H54 (cell line): ENCODE measurements at places on chromosomes 6 and 20.

GRCh38 chr6:71332012-71332411, 43.4 kb downstream of the OGFRL1 start:
- DNase-seq, result no peak

DNA sequence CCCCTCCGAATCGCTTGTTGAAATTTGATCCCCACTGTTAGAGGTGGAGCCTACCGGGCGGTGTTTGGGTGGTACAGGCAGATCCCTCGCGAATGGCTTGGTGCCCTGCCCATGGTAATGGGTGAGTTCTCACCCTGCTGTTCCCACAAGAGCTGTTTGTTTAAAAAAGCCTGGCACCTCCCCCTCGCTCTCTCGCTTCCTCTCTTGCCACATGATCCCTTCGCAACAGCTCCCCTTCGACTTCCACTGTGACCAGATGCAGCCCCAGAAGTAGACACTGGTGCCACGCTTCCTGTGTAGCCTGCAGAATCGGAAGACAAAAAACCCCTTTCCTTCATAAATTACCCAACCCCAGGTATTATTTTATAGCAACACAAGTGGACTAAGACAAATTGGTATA, 292.2 kb upstream of the QKI start:
- DNase-seq, result no peak

GRCh38 chr6:20403070-20403765, 1.5 kb downstream of the E2F3 start:
- DNase-seq, result peak; percentile 80

DNA sequence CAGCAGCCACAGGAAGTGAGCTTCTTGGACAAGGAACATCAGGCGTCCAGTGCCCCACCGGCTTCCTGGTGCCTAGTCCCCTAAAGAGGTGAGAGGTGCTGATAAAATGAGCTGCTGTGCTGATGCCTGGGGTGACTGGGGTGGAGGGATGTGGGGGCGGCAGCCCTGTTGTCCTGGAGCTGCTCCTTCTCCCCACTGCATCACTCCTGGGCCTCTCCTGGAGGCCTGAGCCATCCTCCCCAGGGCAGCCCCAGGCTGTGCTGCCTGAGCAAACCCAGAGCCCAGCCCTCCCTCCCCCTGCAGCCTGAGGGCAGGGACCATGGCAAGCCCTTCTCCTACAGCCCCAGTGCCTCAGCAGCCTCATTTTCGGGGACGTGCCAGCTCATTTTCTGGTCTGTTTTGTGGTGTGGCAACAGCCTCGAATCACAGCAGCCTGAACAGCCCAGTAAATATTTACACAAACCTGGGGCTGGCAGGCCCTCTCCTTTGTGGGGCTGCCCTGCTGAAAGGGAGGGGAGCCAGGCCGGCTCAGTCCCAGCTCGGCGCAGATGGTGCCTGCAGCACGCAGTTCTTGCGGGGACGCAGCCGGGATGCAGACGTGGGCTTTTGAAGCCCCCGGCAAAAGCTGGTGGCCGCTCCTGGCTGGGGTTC, 259.9 kb downstream of the DLL1 start:
- DNase-seq, result no peak

DNA sequence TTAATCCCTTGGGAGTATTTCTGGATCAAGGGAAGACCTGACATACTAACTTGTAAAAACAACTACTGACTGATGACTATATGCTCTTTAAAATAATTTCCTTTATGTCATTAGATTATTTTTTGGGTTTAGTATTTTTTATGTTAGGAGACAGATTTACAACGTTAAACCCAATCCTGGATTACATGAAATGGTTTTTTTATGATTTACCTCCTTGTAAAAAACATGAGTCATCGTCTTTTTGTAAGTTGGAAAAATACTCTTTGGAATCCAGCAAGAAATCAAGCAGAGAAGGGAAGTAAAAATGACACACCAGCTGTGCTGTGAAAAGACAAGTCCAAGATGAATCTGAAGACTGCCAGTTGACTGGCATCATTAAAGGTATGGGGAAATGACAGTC, 6.7 kb downstream of the STK4 start:
- peak; percentile 24 for DNase-seq

GRCh38 chr20:63044204-63044600, 37.4 kb upstream of the BHLHE23 start:
- no peak for DNase-seq

- DNase-seq, result no peak
Measured at GRCh38 chr6:141152951-141153350, 979.8 kb upstream of the GJE1 start.

DNA sequence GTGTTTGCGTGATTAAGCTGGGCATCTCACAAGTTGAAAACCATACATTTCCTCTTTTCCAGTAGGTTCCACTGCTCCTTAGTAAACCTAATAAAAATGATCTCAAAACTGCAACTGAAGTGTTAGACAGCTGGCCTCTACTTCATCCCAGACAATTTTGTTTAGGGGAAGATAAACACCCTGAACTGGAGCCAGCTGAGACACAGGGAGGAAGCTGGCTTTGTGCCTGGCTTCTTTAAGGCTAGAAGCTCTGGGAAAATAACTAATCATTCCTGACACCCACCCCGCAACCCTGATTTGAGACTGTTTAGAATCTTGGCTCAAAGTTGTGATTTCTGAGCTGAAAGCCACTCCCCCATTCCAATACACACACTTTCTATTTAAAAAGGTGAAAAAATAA, 11.6 kb downstream of the PTPRT start:
- DNase-seq, result no peak

DNA sequence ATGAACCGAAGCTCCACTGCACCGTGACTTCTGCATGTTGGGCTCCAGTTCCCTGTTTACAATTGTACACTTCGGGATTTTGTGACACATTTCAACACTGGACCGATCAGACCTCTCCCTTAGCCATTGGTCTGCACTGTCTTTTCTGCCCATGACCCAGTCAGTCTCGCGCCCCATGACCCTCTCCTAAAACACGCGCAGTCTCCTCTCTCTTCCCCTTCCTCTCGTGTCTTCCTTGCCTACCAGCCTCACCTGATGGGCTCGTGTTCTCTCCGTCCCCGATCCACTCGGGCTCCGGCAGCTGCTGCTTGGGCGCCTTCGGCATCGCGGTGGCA, 535 bp upstream of the ABCF1 start:
- no peak for DNase-seq

DNA sequence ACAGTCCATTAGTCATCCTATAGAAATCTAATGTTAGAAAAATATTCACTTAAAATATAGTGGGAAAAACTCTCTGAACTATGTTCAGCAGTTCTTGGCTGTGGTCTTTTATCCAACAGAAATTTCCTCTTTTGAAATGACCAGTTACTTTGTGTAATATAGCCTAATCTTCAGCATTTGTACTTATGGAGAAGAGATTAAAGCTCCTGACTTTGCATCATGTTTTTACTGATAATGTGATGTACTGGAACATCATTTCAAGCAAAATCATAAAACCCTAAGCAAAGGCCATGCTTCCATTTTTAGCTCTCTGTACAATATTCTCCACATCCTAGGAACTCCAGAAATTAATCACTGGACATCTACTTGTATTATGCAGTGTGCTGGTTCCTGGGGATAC, 430.8 kb upstream of the RUNX2 start:
- no peak for DNase-seq

DNA sequence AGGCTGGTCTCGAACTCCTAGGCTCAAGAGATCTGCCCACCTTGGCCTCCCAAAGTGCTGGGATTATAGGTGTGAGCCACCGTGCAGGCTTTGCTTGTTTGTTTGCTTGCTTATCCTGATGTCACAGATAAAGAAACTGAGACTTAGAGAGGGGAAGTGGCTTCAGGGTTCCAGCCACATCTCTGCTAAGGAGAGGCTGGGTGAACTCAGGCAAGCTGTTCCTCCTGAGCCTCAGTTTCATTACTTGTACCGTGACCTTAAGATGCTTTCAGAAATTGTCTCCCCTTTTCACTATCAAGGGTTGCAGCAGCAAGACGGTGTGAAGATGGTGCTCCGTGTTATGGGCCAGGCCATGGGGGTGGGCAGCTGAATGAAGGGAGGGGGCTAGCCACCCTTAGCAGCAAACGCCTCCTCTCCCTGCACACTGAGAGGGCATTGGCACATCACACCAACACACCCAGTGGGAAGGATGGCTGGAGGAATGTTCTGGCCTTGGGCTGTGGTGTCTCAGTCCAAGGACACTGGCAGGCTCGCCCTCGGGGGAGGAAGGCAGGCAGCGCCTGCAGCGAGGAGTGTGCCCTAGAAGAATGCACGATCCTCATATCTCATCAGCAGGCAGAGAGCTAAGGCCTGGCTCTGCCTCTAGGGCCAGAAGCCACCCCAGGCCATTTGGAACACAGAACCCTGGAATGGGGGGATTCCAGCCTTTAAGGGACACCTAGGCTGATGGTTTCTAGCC, 48.2 kb upstream of the TLDC2 start:
- DNase-seq, result no peak

GRCh38 chr6:117338567-117338966, 73.2 kb downstream of the VGLL2 start:
- no peak for DNase-seq

GRCh38 chr20:22544462-22544861, 39.9 kb downstream of the FOXA2 start:
- no peak for DNase-seq

DNA sequence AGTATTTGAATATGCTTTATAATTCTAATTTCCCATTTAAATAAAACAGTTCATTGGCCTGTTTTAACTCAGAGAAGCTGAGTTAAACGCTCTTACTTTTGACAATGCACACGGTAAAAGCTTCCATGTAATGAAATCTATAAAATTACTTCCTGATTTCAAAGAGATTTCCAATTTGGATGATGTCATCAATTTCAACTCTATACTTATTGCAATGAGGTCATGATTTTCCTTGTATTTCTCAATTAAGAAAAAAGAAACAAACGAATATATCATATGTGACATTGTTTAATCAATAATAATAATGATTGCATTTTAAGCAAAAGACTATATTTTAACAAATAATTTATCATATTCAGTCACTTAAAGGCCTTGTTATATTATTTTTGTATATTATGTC, 926.1 kb upstream of the MANEA start:
- no peak for DNase-seq

DNA sequence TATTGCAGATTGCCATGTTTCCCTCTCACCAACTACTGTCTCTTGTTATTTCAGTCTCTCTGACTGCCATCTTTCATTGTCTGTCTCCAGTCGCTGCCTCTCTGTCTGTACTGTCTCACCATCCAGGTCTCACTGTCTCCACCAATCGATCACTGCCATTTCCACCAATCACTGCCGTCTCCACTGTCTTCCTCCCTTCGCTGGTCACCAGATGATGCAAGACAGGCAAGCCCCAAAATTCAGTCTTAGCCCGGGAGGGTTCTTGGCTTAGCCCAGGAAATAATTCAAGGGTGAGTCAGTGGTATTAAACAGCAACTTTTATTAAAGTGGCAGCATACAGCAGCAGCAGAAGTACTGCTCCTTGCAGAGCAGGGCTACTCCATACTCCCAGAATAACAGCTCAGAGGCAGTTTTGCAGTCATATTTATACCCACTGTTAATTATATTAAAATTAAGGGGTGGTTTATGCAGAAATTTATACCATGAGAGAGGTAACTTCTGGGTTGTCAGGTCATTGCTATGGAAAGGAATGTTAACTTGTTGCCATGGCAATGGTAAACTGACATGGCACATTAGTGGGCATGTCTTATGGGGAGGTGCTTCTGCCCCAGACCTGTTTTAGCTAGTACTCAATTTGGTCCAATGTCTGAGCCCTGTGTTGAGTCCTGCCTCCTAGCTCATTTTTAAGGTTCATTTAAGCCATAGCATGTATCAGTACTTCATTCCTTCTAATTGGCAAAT, 23.0 kb upstream of the ECHDC1 start:
- peak; percentile 32 for DNase-seq

DNA sequence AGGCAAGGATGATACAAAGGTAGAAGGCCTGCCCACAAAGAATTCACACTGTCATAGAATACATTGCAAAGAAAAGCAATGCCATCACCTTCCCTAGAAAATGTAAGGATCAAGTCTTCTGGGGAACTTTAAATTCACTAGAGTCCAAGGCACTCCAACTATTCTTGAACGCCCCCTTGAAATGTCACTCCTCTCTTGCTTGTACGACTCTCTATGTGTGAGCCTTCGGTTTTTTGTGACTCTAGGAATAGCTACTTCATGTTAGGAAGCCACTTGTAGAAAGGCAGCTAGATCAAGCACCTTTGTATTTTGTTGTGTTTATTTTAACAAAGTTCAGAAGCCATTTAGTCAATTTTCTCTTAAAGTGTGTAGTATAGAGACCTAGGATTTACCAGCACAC, 159.2 kb upstream of the ARID1B start:
- DNase-seq, result no peak

DNA sequence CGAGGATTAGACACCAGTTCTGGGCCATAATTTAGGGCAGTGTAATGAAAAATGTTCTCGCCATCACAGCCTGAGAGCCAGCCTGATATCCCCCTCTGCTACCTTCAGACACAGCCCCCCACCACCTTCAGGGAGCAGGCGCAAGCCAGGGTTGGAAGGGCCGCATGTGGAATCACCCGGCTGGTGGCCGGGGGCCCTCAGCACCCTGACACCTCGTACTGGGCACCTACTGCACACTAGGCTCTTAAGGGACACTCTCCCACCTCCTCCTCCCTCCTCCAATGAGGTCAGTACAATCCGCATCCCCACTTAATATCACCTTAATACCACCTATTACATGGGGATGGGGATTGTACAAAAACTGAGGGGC, 55.5 kb downstream of the BMP7 start:
- no peak for DNase-seq

GRCh38 chr20:60254901-60255411, 296.7 kb downstream of the CDH26 start:
- DNase-seq, result peak; percentile 62

GRCh38 chr6:19102936-19103335, 715.8 kb downstream of the RNF144B start:
- no peak for DNase-seq

DNA sequence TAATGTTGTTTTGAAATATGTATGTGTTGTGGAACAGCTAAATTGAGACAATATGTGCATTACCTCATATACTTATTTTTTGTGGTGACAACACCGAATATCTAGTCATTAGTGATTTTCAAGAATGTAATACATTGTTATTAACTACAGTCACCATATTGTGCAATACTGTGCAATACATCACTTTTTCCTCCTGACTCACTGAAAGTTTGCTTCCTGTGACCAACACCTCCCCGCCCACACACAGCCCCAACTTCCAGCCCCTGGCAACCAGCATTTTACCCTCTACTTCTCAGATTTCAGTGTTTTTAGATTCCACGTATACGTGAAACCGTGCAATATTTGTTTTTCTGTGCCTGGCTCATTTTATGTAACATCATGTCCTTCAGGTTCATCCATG, 627.9 kb downstream of the PRKN start:
- peak; percentile 15 for DNase-seq

DNA sequence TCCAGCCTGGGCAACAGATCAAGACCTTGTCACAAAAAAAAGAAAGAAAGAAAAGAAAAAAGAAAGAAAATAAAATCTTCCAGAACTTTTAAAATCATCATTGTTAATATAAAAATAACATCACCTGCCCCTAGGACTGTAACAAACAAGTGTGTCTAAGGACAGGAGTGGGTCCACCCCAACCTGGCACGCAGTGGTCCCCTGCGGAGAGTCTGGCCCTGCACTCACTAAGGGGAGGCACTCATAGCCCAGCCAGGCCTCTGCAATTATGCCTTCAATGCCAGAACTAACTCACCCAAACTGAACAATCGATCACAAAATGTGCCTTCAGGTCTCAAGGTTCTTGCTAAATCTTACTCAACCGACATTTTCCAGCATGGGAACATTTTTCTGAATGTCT, 4.8 kb downstream of the GMEB2 start:
- no peak for DNase-seq
